Subcutaneous adipose tissue (tissue), 4 donors: ENCODE measurements at places on chromosomes 7 and 10. TPM values are rescaled to one million over a fixed set of nuclear protein-coding genes. Genes with fewer than 3 reads are reported as not detected.

GPR158 gene
- 0.16 TPM for total RNA-seq

R3HCC1L gene
- 21.1 TPM for total RNA-seq

FLNC gene
- 10.3 TPM for total RNA-seq

VGF gene
- total RNA-seq = not detected

RNF148 gene
- total RNA-seq = 2.2 TPM

OPN1SW gene
- not detected for total RNA-seq

CDK14 gene
- 17.3 TPM for total RNA-seq

MYOZ1 gene
- total RNA-seq = 4.9 TPM

RNLS gene
- total RNA-seq = 27.7 TPM

SPDYE18 gene
- 0.65 TPM for total RNA-seq

GPR22 gene
- not detected for total RNA-seq

RPEL1 gene
- total RNA-seq = not detected

FXYD4 gene
- total RNA-seq = not detected

ZNF25 gene
- total RNA-seq = 21.2 TPM

HSPA12A gene
- total RNA-seq = 32.4 TPM

GPR26 gene
- not detected for total RNA-seq

HDAC9 gene
- total RNA-seq = 48.3 TPM

PHKG1 gene
- total RNA-seq = 3.9 TPM

LDB3 gene
- 1.3 TPM for total RNA-seq

NACAD gene
- 1.1 TPM for total RNA-seq

NAMPT gene
- 415 TPM for total RNA-seq

OR6B1 gene
- total RNA-seq = not detected

LIPJ gene
- total RNA-seq = 0.17 TPM

CPED1 gene
- total RNA-seq = 41.9 TPM

GRID1 gene
- 2.0 TPM for total RNA-seq

HTR5A gene
- not detected for total RNA-seq

TRIM56 gene
- 18.7 TPM for total RNA-seq

STAG3 gene
- 3.6 TPM for total RNA-seq
